ENCODE measurements at places on chromosomes 4 and X.

- DNase-seq, result no peak
Measured at GRCh38 chr4:127540497-127541025, 92.2 kb upstream of the INTU start.

GRCh38 chrX:72572248-72573157 lies at the start of gene HDAC8:
Gene HDAC8 (minus strand): TSS chrX:72572843. CDS start chrX:72572761, 82 bp downstream.
- DNase-seq, result peak; percentile 39

DNA sequence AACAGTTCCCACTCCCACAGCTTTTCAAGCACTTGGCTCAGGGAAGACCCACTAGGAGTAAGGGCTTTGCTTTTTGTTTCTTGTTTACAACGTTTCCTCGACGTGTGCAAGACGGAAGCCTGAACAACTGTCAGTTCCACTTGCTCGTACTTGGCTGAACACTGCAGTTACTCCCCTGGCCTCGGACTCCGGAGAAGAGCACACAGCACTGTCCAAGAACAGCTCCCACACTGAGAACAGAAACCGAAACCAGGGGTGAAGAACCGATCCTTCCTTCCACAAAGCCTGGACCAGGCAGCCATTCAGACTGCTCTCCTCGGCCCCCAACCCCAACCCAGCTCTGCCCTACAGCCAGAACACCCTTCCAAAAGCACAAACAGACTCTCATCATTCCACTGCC lies 25.5 kb downstream of the IRF2 start:
- DNase-seq, result no peak

DNA sequence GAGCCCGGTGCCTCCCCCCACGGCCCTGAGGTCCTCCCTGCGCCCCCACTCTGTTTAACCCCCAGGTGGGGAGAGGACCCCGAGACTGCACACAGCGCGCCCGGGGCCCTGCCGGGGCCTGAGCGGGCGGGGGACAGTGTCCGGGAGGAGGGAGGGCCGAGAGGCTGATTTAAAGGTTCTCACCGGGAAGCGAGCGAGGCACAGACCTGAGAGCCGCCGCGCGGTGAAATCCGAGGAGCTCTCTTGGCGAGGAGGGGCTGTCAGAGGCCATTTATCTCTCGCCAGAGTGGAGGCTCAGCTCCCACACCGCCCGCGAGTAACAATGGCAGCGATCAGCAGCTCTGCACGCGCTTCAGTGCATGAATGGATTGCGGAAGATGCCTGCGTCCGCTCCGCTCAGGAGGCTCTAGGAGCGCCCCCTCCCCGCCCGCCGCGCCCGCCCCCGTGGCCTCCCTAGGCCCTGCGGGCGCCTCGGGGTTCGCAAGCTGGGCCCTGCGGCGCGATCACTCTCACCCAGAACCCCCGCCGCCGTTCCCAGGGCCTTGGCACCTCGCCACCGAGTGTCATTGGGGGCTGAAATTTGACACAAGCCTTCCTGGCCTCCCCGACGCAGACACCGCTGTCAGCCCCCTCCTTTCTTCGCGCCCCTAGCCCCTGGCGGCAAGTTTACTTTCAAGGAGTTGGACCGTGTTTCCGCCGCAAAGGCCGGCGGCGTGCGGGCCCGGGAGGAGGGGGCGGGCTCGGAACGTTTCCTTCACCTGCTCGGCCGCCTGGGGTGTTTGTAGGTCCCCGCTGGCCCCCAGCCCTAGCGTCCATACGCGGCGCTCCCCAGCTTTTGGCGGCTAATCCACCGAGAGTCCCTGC lies 48.7 kb upstream of the BCOR start:
- no peak for DNase-seq

DNA sequence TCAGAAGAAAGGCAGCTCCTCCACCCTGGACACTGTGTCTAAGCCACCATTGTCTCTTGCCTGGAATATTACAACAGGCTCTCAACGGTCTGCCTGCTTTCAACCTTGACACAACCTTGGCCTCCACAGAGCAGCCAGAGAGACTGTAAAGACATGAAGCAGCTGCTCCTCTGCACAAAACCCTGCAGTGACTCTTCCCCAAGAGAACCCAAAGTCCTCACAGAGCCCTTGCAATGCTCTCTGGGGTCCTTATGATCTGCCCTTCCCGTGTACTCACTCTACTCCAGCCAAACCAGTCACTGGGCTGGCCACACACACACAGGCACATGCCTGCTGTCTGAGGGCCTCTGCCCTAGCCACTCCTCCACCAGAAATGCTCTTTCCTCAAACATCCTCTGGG lies 75.9 kb upstream of the CPEB2 start:
- no peak for DNase-seq

DNA sequence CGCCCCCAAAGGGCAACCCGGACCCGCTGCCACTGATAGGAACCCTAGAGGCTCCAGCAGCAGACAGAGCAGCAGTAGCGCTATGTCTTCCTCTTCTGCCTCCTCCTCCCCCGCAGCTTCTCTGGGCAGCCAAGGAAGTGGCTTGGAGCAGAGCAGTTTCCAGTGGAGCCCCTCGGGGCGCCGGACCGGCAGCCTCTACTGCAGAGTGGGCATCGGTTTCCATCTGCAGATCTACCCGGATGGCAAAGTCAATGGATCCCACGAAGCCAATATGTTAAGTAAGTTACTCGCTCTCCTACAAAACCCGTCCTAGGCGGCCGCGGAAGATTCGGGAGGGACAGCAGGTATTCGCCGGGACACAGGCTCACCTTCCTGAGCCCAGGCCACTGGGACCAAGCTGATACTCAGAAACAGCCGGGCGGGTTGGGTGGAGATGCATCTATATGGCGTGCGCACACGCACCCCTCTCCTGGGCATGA lies 477 bp downstream of the FGF5 start:
- DNase-seq, result no peak

DNA sequence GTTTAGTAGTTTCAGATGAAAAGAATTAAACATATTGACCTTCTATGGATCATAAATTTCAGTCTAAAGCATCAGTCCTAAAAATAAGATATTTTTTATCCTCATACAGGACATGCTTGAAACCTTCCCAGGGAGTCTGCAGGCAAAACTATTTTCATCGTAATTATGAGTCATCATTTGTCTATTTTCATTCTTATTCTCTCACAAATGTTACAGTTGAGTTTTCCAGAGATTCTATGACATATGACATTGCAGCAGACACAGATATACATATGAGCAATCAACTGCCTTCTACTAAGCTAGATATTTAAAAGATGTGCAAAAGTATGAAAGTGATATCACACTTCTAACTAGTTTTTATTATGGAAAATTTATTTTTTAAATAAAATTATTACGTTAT lies 398.0 kb downstream of the MAGEB5 start:
- DNase-seq, result no peak

DNA sequence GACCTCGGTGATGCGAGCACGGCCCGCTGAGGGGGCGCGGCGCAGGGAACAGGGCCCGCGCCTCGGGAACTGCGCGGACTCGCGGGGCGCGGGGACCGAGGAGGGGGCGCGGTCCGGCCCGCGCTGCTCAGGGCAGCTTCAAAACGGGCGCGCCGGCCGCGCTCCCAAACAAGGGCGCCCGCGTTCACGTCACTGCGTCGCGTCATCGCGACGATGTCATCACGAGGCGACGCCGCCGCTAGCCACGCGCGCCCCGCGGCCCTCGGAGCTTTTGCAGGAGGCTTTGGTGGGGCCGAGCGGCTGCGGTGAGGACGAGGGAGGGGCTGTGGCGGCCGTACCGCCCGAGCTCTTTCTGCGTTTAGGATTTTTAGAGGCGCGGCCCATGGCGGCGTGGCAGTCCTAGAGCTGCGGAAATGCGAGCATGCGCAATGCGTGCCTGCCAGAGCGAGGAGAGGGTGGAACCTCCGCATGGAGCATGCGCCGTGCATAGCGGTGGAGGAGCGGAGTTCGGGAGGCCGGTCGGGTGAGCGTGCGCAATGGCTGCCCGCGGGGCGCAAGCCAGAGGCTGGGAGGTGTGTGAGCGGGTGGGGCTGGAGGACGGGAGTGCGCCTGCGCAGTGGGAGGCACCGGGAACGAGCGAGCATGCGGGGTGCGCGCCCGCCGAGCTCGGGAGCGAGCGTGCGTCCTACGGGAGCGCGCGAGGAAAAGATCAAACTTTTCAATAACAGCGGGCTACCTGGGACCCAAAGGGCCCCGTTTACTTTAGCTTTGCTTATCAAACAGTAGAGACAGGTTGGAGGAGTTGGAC lies at the start of gene PPP2R3B:
Gene PPP2R3B, minus strand, starts transcription at position 140 of the 808 bp plus-strand sequence. CDS start 216 bp downstream, outside the sequence.
- DNase-seq, result no peak

DNA sequence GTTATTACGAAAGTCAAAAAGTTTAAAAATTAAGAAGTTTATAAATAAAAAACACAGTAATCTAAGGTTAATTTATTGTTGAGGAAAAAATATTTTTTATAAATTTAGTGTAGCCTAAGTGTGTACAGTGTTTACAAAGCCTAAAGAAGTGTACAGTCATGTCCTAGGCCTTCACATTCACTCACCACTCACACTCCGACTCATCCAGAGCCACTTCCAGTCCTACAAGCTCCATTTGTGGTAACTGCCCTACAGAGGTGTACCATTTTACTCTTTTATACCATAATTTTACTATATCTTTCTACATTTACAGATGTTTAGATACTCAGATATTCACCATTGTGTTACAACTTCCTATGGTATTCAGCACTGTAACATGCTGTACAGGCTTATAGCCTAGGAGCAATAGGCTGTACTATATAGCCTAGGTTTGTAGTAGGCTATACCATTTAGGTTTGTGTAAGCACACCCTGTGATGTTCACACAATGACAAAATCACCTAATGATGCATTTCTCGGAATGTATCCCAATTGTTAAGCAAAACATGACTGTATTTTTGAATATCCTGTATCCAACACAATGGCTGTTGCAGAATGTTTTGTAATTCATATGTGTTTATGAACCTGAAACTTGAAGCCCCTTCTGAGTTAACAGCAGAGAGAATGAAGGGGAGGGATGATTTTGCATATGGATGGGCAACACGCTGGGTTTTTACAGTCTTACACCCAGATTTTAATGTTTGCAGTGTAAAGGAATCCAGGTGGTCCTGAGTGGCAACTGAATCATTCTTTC lies 3.1 kb downstream of the PPBP start:
- no peak for DNase-seq

- no peak for DNase-seq
Measured at GRCh38 chr4:38461342-38461741, 202.7 kb upstream of the KLF3 start.

- no peak for DNase-seq
Measured at GRCh38 chr4:102103368-102103767, 241.9 kb downstream of the SLC39A8 start.

GRCh38 chrX:69396916-69397315 lies 107.2 kb upstream of the NALF2 start:
- DNase-seq, result no peak

- no peak for DNase-seq
Measured at GRCh38 chr4:16032396-16032770, 51.4 kb downstream of the PROM1 start.

DNA sequence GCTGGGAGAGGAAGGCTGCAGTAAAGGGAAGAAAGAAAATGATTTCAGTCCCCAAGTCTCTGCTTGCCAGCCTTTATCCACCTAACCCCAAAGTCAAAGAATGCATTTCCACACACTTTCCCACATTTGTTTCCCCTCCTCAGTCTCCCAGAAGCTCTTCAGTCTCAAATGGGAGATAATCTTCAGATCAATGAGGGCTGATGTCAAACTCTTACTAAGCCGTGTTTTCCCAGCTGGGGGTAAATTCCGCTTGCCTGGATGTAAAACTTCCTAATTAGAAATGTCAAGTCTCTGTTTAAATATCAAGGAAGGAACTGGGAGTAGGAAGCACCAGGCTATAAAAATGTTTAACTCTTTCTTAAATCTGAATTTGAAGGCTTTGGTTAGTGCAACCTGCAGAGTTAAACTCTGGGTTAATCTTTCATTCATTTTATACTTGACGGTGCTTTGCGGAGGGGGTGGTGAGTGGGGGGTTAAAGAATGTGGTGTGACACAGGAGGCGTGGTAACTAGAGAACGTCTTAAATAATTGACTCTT lies 601.4 kb upstream of the ACTRT1 start:
- DNase-seq, result no peak

GRCh38 chr4:95549246-95550114 lies 707 bp upstream of the UNC5C start:
- no peak for DNase-seq

- DNase-seq, result no peak
Measured at GRCh38 chr4:172721659-172722058, 447.0 kb upstream of the GALNT7 start.

DNA sequence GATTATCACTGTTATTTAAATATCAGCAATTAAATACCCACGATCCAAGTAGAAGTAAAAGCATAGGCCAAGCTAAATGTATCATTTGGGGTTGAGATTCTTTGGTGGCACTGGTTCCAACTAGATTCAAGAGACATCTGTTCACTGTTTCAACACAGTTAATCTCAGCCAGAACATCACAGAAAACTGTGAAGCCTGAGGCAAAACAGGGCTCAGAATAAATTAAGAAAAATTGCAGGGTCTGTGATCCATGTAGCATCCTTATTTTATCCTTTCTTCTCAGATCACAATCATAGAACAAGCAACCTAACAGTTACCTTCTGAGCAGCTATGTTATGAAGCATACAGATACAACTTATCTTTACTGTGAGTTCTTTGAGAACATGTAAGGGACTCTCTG lies 23.7 kb downstream of the YTHDC1 start:
- no peak for DNase-seq

GRCh38 chr4:57193209-57193810 lies 83.1 kb upstream of the IGFBP7 start:
- no peak for DNase-seq

GRCh38 chr4:73277201-73277600 lies 18.6 kb upstream of the ANKRD17 start:
- no peak for DNase-seq

GRCh38 chr4:42404001-42404400 lies 6.7 kb downstream of the SHISA3 start:
- DNase-seq, result no peak

DNA sequence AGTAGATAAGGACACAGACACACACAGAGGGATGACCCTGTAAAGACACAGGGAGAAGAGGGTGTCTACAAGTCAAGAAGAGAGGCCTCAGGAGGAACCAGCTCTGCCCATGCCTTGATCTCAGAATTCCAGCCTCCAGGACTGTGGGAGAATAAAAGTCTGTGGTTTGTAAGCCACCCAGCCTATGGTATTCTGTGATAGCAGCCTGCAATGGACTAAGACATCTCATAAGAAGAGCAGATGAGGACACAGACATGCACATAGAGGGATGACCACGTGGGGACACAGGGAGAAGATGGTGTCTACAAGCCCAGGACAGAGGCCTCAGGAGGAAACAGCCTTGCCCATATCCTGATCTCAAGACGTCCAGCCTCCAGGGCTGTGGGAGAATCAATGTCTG lies 9.4 kb downstream of the XG start:
- no peak for DNase-seq

All from NCI-H2171 (cell line).